ENCODE measurements at places on chromosomes 7 and 10.

GRCh38 chr7:8131694-8132605 lies 130.0 kb downstream of the ICA1 start:
- peak; percentile 73 for DNase-seq

DNA sequence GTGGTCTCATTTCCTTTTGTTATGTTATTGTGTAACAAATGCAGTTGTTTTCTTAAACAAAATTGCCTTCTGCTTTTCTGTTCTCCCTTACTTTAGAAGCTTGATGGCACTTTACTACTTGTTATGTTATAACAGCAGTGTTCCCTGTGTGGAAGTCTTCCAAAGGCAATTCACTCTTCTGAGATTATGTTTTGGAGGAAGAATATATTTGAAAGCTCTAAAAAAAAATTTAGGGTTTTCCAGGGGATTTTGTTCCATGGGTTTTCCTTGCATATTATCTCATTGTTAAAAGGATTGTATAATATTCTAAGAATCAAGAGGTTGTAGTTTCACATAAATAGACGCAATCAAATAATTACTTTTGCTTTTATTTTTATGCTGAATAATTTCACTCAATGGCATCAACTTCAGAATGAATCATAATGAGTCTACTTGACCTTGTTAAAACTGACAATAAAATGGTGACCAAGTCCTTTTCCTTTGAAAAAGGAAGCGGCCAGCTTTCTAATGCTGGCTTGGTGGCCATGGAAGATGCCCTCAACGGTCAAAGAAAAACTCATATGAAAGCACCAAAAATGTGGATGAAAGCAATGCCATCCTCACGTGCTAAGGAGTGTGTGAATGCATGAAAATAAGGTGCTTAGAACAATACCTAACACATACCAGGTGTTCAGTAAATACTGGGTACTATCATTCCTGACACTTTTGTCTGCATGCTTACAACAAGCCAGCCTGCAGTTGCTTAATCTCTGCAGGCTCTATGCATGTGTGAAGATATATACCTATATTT lies 92.4 kb upstream of the KLF6 start:
- peak; percentile 17 for DNase-seq

DNA sequence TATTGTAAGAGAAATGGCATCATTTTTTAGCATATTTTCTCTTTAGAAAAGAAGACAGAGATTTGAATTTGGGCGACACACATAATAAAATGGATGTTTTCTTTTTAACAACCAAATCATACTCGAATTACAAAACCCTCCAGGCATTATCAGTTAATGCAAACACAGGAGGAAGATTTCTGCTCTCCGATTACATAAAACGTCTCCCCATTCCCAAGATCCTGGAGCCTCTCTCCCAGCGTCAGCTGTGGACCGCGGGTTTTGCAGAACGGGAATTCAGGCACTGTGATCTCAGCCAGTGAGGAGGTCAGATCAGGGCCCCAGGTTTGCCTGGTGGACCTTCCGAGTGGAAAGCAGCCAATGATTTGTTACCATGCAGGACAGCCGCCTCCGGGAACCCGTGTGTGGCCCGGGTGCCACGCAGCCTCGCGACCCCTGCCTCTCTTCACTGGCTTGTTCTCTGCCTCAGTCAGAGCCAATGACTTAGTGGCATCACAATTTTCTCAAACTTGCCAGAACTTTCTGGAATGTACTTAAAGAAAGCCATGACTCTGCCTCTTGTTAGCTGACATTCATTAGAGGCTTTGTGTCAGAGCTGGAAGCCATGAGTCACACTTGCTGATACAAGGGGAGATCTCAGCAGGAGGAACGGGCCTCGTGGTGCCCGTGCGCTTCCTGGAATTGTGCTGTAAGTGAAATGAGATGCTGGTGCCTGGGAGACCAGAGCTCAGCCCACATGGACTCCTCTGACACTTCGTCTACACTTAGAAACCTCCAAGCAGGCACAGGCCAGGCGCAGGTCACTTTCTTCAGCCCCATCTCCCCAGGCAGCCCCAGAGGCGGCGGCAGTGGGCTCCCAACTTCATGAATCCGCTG lies 246.1 kb downstream of the KLF6 start:
- peak; percentile 7 for DNase-seq

GRCh38 chr7:124323597-124323996 lies 290.7 kb upstream of the TMEM229A start:
- DNase-seq: no peak

DNA sequence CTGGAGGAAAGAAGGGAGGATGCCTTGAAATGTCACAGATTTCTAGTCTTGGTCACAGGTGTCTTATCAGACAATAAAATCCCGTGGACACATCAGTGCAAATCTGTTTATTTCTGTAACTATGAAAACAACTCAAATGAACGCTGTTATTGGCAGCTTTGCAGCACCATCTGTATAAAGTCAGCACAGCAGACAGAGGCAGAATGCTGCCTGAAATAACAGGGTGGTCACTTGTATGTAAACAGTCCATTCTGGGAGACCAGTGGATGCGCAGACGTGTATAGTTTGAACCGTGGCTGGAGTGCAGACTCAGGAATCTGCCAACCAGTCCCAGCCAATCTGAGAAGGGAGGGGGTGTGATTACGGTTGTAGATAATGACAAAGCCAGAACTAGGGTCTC lies 54.8 kb downstream of the SEC23IP start:
- DNase-seq: no peak

DNA sequence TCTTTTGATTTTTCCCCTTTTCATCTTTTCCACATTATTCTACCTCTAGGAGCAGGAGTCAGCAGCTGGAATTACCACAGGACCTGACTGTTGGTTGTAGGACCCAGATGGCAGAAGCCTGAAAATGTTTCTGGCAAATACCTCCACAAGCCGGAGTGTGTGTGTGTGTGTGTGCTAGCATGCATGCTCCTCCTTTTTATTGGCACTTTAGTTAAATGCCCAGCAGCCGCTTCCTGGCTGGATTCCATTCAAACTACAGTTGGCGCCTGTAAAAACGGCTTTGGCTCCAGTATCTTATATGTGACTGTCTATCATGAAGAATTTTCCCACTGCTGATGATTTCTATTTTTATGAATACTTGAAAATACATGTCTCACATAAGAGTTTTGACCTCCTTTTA lies 319.7 kb upstream of the SP4 start:
- DNase-seq: no peak

- no peak for DNase-seq
Observed at GRCh38 chr10:119243967-119244366, 36.6 kb downstream of the GRK5 start.

GRCh38 chr10:54854389-54854788 lies 53.4 kb upstream of the PCDH15 start:
- no peak for DNase-seq

GRCh38 chr7:124255041-124255655 lies 222.3 kb upstream of the TMEM229A start:
- no peak for DNase-seq

DNA sequence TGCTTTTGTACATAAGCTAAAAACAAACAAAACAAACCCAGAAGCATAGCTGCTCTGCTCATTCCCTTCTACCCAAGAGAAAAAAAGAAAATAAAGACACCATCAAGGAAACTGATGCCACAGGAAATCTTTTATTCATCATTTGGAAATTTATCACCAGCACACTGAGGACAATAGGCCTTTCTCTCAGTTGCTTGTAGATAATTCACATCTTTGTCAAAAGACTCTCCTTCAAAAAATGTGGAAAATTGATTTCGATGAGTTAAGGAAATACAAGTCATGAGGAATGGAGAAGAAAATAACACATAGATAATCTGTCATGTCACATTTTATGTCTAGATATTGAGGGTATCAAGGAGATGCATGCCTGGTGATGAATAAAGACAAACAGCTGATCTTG lies 53.5 kb downstream of the ZNF37A start:
- no peak for DNase-seq

DNA sequence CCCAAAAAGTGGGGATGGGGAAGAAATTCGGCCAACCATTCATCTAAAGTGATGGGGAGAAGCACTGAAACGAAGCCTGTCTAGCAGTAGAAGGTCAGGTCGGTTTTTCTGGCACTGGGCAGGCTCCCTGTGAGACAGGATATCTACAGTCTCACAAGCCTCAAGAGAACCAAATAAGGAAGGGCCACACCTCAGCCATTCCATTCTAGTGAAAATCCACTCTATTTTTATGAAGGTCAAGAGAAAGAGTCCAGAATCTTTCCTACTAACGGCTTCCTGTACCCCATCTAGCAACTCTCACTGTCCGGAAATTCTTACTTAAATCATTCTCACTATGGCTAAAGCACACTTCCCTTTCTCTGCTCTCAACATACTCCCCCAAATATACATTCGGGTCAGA lies 267.1 kb downstream of the PRPF18 start:
- no peak for DNase-seq

DNA sequence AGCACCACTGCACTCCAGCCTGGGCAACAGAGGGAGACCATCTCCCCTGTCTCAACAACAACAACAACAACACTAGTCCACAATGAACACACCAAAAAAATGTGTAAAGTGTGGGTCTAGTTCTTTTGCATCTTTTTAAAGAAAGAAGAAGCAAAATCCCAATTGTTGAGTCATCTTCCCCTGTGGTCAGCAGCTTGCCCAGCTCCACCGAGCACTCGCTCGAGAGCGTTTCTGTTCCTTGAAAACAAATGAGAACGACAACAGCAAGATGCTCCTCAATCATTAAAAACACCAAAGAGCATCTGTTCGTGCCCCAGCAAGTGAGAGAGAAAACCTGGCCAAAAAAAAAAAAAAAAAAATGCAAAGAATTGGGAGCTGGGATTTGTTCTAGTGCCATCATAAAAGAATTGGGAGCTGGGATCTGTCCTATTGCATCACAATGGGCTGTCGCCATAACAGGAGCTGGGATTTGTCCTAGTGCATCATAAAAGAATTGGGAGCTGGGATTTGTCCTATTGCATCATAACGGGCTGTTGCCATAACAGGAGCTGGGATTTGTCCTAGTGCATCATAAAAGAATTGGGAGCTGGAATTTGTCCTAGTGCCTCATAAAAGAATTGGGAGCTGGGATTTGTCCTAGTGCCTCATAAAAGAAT lies 118.1 kb downstream of the PTPRN2 start:
- DNase-seq: no peak

DNA sequence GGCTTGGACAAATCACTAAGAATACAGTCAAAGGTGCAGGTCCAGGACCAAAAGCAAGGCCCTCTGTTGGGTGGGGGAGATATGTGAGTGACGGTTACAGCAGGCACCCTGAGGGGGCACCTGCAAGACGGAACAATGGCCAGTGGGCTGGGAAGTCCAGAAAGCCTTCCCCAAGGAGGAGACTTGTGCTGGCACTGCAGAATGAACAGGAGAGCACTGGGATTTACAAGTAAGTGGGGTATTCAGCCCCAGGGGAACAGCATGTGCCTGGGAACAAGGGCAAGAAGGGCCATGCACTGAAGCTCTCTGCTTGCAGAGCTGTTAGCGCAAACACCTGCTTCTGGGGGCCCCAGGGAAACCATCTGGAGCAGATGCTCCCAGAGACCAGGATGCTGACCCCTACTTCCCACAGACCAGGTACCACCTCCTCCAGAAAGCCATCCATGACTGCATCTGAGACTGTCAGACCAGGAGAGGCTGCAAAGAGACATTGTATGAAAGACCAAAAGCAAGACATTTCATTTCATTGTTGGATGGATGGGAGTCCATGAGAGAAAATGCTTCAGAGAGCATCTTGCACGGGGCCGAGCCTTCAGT lies 24.6 kb upstream of the ZMIZ1 start:
- no peak for DNase-seq

GRCh38 chr10:14312014-14312413 lies 18.7 kb downstream of the FRMD4A start:
- no peak for DNase-seq

DNA sequence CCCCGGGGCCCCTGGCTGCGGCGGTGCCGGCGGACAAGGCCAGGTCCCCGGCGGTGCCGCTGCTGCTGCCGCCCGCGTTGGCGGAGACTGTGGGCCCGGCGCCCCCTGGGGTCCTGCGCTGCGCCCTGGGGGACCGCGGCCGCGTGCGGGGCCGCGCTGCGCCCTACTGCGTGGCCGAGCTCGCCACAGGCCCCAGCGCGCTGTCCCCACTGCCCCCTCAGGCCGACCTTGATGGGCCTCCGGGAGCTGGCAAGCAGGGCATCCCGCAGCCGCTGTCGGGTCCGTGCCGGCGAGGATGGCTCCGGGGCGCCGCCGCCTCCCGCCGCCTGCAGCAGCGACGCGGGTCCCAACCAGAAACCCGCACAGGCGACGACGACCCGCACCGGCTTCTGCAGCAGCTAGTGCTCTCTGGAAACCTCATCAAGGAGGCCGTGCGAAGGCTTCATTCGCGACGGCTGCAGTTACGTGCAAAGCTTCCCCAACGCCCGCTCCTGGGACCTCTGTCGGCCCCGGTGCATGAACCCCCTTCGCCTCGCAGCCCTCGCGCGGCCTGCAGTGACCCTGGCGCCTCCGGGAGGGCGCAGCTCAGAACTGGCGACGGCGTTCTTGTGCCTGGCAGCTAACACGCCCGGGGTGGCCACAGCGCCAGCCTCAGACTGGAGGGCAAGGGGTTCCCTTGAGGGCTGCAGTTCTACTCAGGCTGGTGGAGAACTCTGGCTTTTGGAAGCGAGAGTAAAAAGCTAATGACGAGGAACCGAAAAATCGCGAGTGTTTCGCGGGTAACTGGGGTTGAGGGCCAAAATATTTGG lies 804 bp downstream of the FRAT1 start:
- peak; percentile 83 for DNase-seq

DNA sequence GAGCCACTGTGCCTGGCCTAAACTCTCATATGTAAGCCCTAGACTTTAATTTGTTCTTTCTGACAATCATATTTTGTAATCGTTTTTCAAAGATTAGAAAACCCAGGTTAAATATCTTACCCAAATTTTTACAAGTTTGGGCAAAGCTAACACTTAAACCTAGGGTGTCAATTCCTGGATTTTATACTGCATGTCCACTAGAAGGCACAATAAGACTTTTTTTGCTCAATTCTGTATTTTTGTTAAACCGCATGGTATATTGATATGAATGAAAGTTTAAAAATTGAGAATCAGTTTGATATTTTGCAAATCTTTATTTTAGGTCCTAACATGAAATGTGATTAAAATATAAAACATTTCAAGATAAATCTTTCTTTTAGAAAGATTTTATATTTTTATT lies 29.3 kb downstream of the DYNC2I1 start:
- DNase-seq: peak; percentile 22

- DNase-seq: peak; percentile 91
Observed at GRCh38 chr10:73991884-73992245, 6.1 kb upstream of the VCL start.

DNA sequence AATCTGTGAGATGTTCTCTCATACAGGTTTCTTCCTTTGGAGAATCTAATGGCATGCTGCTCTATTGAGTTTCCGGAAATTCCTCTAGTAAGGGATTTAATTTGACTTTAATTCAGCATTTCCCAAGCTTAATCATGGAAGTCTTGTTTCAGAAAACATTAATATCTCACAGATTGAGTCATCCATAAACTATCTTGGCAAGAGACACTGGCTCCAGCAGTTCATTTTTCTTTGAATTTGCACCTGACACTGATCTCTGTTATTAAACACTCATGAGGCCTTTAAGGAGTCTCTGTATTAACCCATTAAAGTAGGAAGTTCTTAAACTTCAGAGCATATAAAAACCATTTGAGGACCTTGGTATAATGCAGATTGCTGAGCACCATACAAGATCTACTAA lies 3.6 kb upstream of the ITGB8 start:
- DNase-seq: no peak
